Nephron progenitor cell (in vitro differentiated cells): ENCODE measurements at places on chromosomes 13 and 19.
A peak's percentile ranks its signal among the peaks of the same experiment; 100 is the strongest.

DNA sequence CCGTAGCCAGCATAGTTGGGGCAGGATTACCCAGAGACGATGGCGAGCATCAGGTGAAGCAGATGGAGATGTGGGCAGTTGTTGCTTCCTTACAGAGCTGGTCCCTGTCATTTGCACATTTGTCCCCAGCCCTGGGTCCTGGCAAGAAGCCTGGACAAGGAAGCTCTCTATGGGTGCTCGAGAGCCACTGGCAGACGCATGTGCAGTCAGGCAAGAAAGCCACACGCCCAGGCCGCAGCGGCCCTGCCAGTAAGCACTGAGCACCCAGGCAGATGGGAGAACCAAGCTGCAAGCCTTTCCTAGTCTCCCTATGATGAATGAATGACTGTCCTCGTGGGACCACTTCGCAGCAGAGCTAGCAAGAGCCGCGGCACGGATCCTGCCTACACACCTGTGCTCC, 182.8 kb downstream of the FOXO1 start:
- DNase-seq = no peak

- no peak for DNase-seq
Observed at GRCh38 chr19:8310342-8311055, 2.3 kb upstream of the CD320 start.

GRCh38 chr19:16623066-16623465, 4.9 kb downstream of the MED26 start:
- no peak for DNase-seq

DNA sequence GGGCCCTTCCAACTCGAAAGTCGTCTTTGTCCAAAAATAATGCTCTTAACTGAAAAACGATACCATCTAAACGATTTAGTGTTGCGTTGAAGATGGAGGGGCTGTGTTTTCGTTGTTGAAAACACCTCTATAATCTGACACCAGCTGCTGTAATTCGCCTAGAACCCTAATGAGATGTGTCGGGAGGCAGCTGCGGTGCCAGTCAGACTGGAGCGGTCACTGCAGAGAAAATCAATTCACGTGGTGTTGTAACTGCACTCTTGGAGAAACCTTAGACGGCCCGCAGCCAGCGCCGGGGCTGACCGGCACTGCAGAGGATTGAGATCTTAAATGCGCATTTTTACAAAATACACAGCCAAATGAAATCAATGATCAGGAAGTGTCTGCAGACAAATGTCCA, 339.1 kb downstream of the ZNF536 start:
- peak; percentile 58 for DNase-seq

DNA sequence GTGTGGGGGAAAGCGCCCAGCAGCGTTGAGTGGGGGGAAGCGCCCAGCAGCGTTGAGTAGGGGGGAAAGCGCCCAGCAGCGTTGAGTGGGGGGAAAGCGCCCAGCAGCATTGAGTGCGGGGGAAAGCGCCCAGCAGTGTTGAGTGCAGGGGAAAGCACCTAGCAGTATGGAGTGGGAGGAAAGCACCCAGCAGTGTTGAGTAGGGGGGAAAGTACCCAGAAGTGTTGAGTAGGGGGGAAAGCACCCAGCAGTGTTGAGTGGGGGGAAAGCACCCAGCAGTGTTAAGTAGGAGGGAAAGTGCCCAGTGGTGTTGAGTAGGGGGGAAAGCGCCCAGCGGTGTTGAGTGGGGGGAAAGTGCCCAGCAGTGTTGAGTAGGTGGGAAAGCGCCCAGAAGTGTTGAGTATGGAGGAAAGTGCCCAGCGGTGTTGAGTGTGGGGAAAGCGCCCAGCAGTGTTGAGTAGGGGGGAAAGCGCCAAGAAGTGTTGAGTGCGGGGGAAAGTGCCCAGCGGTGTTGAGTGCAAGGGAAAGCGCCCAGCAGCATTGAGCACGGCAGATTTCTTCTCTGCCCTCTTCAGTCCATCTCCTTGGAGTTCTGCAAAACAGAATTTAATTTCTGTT, 138.4 kb downstream of the ATP11A start:
- DNase-seq = no peak

- no peak for DNase-seq
Observed at GRCh38 chr19:4345342-4346019, 2.1 kb downstream of the MPND start.

DNA sequence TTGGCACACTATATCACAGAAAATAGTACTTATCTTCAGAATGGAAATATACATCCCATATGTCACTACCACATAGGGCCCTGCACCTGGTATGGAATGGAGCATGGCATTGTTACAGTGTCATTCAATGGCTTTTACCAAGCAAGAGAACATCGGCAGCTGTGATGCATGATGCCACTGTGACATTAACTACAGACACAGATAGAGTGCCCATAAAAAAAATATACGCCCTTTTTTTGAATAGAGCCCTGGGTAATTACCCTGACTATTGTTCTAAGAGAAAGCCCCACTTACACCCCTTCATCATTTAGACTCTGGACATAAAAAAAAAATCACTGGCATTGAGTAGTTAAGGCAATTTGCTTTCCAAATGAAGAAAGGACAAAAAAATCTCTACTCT, 320.3 kb downstream of the DNAJC15 start:
- DNase-seq = no peak

DNA sequence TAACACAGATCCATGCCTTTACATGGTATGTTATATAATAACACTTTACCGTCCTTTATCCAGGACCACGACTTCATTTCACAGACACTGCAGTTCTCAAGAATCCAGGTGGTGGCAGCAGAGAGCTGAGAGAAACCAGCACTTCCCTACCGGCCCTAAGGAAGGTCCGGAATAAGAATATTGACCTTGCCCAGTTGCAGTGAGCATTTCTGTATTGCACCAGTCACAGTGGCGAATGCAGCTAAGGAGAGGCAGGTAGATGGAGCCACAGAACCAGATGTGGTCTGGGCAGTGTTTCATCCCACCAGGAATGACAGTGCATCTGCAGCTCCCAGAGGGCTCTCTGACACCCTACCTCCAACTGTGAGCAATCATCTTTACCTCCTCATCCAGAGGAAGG, 44.6 kb downstream of the ZNF787 start:
- peak; percentile 71 for DNase-seq

GRCh38 chr19:34432797-34433196, 4.6 kb downstream of the UBA2 start:
- peak; percentile 10 for DNase-seq

GRCh38 chr19:54178581-54179261, 5.8 kb upstream of the TMC4 start:
- DNase-seq = peak; percentile 62

- no peak for DNase-seq
Observed at GRCh38 chr19:19040417-19040816, 7.0 kb downstream of the ARMC6 start.

GRCh38 chr19:38559428-38560401, 58.0 kb downstream of the MAP4K1 start:
- DNase-seq = no peak

DNA sequence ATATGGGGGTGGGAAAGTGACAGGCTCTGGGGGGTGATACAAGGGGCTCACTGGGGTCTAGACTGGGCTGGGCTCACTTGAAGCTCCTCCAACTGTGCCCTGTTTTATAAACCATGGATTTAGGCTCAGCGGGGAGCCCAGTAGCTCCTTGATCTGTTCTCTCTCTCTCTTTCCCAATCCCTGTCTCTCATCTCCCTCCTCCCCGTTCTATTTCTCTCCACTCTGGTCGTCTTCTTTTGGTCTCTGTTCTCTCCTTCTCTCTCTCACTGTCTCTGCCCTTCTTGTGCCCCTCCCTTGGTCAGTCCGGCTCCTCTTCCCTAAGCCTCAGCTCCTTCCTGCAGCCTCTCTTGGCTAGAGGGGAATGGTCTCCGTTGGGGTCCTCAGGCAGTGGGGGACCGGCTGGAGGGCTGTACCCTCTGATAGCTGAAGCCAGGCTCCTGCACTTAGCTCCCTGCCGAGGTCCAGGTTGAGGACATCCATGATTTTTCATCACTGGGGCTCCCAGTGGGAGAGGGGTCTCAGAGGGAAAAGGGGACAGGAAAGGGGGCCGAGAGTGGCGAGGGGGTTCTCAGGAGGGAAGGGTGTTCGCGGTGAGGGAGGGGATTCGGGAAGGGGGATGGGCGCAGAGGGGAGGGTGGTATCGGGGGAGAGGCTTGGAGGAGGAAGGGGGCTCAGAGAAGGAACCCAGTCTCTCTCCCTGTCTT, 8.5 kb downstream of the UNC13A start:
- DNase-seq = no peak

GRCh38 chr19:33767898-33768413, 28.7 kb upstream of the KCTD15 start:
- peak; percentile 98 for DNase-seq

DNA sequence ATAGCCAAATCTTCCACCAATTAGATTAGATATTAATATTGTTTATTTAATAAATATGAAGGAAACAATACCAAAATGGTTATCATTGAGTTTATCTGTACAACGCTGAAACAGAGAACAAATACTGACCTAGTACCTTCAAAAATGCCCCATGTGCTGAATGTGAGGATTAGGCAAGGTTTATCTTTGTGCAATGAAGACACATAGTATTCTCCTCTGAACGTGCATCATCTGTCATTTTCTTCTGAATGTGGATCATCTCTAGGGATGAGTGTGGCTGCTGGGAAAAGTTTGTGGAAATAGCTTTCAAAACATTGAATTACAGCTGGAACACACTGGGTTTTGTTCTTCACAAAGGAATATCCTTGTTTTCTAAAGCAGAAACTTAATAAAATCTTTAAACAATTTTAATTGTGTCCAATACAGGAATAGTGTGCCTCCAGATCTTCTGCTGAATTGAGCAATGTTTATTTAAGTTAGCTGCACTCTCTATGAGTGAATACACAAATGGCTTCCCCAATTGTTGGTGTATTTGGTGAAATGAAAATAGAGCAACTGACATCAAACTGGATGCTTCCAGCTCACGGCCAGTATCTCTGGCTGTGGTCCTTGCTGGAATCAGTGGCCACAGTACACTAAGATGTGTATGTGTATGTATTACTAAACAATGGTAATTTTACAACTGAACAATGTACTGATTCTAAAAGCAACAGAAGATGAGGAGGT, 6.7 kb downstream of the COL4A1 start:
- DNase-seq = no peak
